A172 (cell line): ENCODE measurements at places on chromosomes 7 and 10.
A peak's percentile ranks its signal among the peaks of the same experiment; 100 is the strongest.

DNA sequence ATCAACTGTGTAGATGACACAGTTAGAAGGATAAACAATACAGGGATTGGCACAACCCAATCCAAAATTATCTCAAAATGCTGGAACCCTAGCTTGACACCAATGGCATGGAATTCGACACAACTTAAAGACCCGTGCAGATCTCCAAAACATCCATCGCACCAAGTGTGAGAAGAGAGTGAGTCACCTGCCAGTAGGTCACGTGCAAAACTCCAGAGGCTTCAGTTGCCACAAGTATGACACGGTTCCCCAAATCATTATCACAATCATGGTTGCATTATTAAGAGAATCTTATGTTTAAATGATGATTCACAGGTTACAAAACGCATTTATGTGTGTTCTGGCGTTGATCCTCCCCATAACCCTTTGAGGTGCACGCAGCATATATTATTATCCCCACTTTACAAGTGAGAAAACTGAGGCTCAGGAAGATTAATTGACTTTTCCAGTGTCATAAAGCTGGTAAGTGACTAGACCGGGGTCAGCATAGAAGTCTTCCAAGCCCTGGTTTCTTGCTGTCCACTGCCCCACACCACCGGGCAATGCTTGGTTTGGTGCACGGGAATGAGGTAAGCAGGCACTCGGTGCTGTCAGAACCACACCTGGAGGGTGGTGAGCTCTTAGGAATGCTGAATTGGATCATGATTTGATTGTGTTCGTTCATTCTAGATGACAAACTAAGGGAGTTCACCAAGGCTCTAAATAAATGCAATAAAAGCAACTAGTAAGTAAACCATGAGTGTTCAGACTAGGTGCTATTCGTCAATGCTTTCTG is 23.6 kb upstream of the STK17A start:
- no peak for DNase-seq

DNA sequence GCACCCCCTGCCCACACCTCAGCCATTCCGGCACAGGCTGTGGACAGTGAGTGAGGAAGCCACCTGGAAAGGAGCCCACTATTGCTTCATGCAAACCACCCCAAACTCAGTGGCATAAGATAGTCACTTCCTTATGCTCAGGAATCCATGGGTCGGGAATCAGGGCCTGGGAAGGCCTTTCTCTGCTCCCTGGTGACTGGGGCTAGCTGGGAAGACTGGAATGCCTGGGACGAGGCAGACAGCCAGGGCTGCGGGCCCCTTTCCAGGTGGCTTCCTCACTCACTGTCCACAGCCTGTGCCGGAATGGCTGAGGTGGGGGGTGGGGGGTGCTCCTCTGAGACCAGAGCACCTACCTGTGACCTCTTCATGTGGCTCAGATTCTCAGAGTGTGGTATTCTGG is 74.1 kb upstream of the GRB10 start:
- DNase-seq, result no peak

- no peak for DNase-seq
Observed at GRCh38 chr7:101216860-101217387, 457 bp downstream of the PLOD3 start.

- no peak for DNase-seq
Observed at GRCh38 chr10:103783681-103784080, 71.7 kb downstream of the SH3PXD2A start.

GRCh38 chr7:76202666-76203030 is 952 bp downstream of the SRRM3 start:
- DNase-seq, result no peak

DNA sequence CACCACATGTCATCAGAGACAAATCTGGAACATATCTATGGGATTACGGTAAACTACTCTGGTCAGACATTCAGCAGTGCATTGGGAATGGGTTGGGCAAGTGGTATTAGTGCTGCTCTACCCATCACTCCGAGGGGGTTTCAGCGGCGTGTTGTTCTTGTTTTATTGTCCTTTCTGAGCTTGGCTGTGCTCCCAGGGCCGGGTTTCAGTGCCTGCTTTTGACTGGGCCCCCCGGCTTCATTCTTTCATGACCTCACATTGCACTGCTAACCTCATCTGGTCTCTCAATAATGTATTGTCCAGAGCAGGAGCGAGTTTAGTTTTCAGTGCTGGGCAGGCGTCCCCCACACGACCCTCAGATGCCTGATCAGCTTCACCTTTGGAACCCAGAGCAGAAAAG is 364.6 kb downstream of the PAXIP1 start:
- DNase-seq, result no peak

- no peak for DNase-seq
Observed at GRCh38 chr7:74707238-74707637, 49.7 kb downstream of the GTF2I start.

- DNase-seq, result no peak
Observed at GRCh38 chr7:19139706-19140327, 5.4 kb downstream of the FERD3L start.

DNA sequence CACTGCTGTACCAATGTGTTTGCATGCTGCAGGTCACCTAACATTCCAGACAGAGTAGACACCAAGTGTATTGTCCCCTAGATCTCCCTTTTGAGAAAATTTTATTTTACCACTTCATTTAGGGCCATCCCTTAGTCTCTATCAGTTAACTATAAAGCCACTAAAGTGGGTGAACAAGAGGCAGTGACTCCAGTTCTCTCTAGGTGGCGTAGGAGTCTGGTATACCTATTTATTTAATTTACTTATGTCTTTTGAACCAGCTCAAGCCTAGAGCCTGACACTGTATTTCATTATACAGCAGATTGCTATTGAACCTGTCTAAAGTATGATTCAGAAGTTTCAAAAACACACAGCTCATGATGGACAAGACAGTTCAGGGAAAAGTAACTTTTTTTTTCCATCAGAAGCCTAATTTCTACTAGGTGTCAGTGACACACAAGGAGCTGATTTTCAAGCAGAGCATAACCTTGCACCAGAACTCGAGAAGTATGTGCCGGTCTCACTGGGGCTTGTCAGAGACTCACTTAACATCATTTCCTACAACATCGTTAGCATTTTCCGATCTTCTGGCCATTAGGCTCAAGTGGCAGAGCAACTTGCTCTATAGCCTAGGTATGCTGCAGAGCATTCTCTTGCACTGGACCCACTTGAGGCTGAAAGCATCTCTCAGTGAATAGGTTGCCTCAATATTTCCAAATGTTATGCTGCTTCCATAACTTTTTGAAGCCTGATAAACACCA is 175.4 kb downstream of the CDC14C start:
- peak; percentile 33 for DNase-seq

DNA sequence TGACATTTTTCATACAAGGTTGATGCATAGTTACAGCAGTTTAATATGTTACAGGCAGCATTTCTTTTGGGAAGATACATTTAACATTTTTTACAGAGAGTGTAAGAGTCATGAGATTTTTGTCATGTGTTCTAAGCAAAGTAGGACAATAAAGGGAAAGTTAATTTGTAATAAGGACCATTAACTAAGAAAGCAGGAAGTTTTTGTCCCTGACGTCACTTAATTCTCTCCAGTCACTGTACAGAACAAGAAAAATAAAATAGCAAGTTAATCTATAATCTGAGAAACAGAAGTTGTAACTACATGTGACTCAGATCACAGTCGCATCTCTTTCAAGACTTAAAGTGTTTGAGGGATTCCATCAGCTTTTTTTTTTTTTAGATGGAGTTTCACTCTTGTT is 49.5 kb upstream of the CAPZA2 start:
- no peak for DNase-seq

DNA sequence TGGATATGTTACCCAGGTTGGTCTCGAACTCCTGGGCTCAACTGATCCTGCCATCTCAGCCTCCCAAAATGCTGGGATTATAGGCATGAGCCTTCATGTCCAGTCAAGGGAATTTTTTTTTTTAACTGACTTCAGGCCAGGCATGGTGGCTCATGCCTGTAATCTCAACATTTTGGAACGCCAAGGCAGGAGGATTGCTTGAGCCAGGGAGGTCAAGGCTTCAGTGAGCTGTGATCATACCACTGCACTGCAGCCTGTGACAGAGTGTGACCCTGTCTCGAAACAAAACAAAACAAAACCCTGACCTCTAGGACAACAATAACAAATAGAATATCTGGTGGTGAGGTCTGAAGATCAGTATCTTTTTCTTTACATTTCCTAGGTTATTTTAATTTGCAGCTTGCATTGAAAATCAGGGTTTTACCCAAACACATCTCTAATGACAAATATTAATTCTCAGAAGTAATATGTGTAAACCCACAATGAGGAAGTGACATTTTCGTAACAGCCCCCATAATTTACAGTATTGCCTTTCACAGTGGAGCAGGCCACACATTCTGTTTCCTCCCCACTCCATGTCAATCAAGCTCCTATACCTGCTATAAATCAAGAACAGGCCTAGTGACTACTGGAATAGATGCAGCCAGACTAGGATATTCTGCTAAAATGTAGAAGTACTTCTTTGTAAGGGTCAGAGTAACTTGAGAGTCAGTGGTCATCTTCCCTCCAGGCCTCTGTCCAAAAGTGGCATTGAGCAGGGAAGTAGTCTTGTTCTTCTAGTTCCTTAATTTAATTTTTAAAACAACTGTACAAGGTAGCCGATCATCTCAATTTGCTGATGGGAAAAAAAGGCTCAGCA is 43.3 kb upstream of the ECHDC3 start:
- no peak for DNase-seq

DNA sequence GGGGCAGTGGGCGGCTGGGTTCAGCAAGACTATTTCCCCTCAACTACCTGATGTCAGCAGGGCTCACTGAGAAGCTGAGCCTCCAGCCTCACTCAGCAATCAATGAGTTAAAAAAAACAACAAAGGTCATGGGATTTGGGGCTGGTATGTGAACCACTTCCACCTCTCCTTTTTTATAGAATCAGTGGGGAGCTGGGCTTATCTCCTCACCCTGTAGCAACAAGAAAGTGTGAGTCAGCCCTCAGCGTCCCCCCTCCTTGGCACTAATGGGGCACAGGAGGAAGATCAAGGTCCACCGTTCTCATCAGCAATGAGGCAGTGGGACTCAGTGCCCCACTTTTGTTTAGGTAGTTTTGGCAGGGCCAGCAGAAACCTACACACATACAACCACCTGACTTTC is 823.5 kb upstream of the POM121L12 start:
- no peak for DNase-seq

DNA sequence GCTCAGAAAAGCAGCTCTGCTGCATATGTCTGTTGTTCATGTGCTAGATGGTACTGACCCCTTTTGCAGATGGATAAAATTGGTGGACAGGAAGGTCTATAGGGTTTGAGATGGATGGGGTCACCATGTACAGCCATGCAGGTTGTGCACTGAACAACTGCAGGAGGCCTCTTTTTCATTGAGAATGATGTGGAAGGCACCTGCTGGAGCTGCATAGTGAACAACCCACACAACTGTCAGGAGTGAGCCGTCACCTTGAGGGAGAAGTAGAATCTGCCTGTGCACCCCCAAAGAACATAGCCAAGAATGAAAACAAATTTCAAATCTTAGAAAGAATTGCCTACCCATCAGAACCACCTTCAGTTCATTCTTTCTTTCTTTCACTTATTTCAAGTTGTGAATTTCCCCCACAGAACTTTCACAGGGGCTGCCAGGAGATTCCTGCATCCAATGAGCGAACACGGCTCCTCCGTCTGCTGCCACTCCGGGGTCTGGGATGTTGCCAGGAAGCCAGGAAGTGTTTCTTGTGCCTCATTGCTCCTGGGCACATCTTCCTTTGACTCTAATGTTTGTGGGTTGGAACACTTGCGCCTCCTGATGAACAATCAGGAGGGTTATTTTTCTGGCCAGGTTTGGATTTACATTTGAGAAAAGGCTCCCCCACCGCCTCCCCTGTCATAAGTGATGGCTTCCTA is 53.7 kb upstream of the DOCK1 start:
- no peak for DNase-seq

- DNase-seq, result no peak
Observed at GRCh38 chr10:86858011-86858410, 99.4 kb downstream of the MMRN2 start.

- DNase-seq, result no peak
Observed at GRCh38 chr7:27160145-27160545, 3.7 kb upstream of the HOXA7 start.

- DNase-seq, result peak; percentile 51
Observed at GRCh38 chr7:30162622-30163124, 27.9 kb downstream of the MTURN start.
